ENCODE measurements at places on chromosomes 2 and 18.

DNA sequence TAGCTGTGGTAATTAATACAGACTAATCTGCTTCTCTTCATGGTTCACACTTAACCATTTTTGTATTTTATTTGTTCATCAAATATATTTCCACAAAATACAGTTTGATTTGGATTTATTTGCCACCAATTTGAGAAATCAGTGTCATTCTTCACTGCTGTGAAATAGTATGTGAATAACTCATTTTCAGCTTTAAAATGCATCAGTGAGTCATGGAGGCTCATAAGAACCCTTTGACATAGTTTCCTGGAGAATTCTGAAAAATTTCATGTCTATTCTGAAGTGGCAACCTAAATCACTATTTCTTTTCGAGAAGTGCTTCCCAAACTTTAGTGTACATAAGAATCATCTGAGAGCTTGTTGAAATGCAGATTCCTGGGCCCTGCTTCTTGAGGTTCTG, 1026.7 kb upstream of the ACVR2A start:
- no peak for DNase-seq

GRCh38 chr2:205543937-205544702, 138.2 kb upstream of the NRP2 start:
- DNase-seq, result no peak

DNA sequence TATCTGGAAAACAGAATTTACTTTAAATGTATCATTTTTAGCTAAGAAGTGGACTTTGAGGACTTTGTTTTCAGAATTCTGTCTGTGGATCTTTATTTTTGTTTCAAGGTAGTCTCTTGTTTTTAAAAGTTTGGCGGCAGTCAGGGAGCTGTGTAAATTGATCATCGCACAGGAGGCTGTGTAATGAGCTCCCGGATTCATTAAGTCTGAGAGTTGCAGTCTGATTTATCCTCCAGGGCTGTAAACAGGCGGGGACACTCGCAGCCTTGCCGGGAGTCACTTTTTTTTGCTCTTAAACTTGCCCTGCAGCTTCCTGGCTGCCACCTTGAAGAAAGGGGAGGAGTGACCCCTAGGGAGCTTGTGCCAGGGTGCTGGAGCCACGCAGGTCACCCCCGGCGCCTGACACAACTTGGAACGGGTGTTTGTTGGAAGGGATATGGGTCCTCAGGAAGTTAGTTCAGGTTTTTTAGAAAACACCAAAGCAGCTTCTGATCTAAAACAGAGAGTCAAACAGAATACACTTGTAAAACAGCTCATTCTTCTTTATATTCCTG, 76.2 kb downstream of the DCDC2C start:
- no peak for DNase-seq

DNA sequence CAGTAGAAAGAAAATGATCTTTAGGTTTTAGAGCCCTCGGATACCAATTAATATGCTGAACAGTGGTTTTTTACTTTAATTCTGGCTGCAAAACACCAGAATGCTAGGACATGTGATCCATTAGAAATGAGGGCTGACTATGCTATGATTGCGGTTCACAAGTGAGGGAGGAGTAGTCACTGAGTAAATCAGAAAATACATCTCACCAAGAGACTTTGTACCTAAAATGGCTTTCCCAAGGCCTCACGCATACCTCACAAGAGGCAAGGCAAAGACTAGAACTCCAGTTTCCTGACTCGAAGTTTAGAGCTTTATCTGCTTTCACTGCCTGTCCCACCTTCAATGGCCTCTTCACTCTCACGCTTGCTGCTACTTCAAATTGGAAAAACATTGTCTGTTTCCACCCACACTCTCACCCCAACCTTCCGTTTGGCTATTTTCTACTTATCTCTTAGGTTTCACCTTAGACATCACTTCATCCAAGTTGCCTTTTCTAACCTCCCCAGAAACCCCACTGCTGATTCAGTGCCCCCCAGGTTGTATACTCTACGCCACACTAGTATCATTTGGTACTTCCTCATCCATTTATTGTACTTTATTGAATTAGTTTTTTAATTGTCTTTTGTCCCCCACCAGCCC, 5.1 kb upstream of the MBD2 start:
- DNase-seq, result no peak

GRCh38 chr18:77140439-77141109, 8.0 kb upstream of the MBP start:
- DNase-seq, result no peak

DNA sequence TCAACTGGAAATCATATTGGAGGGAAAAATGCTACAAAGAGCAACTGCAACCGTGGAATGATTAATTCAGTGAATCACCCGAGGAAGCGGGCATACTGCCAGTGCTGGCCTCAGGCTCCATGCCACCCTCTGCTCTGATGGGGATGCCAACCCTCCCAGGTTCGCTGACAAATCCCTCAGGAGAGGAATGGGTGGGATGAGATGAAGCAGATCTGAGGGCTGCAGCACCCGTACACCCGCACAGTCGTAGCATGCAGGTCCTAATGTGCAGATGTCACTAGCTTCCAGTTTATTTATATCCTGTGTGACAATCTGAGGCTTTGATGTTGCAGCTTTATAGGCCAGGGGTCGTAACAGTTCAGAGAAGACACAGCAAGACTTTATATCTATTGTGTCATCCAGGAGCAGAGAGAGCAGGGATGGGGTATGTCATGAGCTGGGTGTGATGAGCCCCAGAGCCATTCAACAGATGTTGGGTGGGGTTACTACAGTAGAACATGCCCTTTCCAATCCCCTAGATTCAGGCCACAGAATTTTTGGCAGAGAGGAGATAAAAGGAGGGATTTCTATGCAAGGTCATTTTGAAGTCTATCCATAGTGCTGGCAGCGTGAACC, 44.6 kb downstream of the DPP4 start:
- DNase-seq, result no peak

- no peak for DNase-seq
Observed at GRCh38 chr2:20093263-20094141, 42.1 kb upstream of the LAPTM4A start.

DNA sequence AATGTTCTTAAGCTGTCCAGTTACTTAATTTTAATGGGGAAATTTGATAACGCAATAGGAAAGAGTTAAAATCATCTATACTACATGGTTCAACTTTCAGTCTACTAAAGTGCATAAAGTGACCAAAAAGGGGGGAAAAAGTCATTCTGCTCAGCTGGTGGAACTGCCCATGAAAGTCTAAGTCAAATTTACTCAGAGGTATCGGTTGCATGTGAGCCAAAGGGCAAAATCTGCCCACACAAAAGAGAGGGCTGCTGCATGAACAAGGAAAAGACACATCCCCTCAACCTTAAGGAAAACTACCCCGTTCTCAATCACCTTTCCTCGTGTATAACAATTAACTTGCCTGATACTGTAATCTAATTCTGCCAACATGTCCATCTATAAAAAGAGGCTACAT, 126.1 kb downstream of the TCF4 start:
- no peak for DNase-seq

DNA sequence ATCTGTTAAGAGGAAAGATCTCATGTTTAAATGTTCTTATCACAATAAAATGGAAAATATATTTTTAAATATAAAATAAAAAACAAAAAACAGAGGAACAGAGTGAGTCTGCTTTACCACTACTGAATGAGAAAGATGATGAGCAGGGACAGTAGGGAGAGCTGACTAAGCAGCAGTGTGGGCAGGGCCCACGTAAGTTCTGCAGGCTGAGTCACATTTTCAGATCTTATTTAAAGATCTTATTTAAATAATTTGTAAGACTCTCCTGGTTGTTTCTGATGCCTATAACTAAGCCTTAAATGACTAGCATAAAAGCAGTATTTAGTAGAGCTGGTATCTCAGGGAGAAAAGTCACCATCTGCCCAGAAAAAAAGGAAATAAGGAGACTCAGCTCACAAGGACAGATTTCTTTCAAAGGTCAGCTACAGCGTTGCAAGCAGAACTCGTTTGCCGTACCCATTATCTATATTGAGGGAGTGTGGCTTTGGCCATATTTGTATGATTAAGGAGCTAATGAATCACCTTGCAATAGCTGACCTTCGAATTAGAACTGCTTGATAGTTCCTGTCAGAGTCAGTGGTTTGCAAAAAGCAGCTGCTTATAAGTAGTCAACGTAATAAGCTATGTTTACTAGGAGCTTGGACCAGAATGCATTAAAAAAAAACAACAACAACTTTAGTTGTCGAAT, 322.1 kb upstream of the CHAC2 start:
- no peak for DNase-seq

- no peak for DNase-seq
Observed at GRCh38 chr18:25727281-25727985, 363.0 kb downstream of the SS18 start.

DNA sequence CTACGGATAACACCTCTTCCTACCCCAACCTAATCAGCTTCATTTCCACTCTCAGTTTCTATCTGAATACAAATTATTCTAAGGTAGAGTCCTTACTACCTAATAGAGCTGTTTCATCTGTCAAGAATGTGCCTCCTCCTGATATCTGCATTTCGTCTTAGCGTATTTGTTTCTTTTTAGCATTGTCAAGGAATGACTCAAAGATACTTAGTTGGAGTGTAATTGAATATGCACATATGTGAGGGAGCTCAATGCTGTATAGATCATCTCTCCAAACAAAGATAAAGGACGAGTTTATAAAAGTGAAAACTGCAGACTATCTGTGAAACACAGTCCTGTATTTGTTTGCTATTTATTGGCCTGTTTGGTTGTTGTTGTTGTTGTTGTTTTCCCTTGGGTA, 2059.4 kb upstream of the CELF4 start:
- DNase-seq, result no peak

DNA sequence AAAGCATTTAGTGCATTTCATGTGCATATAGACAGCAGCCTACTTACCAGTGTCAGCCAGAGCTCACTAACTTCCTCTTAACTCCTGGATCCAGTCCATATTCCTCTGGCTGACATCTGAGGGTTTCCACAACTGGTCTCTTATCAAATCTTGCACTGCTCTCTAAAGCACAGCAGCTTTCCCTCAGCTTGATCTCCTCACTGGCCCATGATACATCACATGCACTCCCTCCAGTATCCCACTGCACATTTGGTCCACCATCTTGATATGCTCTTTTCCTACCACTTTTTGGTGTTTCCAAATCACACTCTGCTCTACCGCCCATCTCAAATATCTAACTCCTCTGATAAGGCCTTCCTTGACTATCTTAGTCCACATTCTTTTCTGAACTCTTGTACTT, 105.0 kb upstream of the ZFP36L2 start:
- no peak for DNase-seq

DNA sequence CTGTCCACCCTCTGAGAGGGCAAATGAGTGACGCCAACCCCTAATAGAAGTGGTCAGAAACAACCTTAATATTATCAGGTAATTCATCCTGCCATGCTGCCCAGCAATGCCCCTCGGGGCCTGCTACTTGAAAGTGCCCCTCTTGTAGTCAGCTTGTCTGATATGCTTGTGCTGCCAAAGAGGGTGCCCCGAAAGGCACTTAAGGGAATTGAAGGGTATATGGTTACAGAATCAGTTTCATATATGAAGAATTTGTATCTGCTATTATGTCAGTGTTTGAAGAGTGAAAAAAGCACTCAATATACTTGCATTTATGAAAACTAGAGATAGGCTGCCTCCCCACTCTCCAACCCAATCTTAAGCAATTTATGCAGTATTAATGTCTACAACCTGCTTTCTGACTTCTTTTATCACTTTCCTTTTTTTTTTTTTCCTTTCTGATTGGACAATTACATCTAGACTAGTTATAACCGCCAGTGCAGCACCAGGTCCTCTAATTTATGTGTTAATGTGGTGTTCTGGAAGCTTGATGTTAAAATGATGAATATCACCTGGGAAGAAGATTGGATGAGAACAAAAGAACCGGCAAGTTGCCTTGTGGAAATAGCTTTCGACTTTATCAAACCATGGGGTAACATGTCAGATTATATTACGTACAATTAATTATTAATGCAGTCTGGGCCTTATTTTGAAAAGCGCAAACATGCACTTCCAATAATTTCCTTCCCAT, 646.9 kb upstream of the ACVR2A start:
- peak; percentile 2 for DNase-seq

DNA sequence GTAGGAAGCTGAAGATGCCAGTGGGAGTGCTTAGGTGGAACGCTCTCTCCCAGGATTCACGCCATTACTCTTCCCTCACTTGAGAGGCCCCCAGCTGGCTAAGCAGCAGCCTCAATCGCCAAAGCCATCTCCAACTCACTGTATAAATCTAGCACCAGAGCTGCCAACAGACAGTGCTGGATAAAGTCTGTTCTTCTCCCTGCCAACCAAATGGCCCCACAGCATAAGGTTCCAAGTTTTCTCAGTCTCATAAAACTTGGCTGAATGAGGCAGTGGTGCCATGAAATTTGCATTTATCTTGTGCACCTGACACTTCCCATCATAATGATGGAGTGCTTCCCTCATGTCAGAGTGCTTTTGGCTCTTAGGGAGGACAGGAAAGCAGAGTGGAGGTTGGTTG, 428.2 kb upstream of the ETAA1 start:
- DNase-seq, result no peak
